ENCODE measurements at places on chromosomes 3 and 15.

- no peak for DNase-seq
Measured at GRCh38 chr3:187385296-187385695, 17.1 kb downstream of the RTP4 start.

DNA sequence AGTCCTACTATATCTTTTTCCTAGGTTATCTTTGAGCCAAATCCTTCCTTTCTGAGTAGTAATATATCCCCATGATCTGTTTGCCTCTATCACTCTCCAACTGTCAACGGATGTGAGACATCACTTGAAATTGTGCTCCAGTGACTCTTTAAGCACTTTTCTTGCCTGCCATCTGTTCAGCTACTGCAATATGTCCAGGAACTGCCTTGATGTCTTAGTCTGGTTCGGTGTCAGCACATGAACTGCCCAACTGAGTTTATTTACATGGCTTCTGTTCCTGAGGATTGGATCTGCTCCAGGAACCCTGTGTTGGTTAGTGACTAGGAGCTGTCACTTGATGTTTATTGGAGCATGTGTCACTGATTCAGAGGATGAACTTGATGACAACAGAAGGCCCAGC is 116.5 kb downstream of the SLC9A9 start:
- no peak for DNase-seq

- no peak for DNase-seq
Measured at GRCh38 chr3:15409774-15410173, 17.6 kb downstream of the METTL6 start.

- DNase-seq: no peak
Measured at GRCh38 chr3:23341147-23341838, 138.2 kb downstream of the UBE2E2 start.

DNA sequence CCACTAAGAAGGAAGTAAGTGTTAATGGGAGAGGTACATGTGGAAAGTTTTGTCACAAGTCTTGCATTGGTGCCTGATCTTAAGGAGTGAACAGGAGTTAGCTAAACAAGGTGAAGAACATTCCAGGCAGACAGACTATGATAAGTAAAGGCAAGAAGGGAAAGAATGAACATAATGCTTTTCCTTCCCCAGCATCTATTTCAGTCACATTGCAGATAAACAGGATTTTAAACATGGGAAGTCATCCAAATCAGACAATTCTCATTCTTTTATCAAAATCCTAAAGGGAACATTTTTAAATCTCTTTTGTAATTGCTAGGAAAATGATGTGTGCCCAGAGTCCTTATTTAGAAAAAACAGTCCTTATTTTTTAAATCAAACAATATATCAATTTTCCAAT is 424.6 kb downstream of the FGF12 start:
- no peak for DNase-seq

GRCh38 chr15:89419370-89419984 is 76.9 kb downstream of the RHCG start:
- no peak for DNase-seq

- peak; percentile 46 for DNase-seq
Measured at GRCh38 chr15:78077053-78077870, at the start of gene TBC1D2B. TSS of gene TBC1D2B (minus strand) at chr15:78077711. CDS start at chr15:78077652, 59 bp downstream.

DNA sequence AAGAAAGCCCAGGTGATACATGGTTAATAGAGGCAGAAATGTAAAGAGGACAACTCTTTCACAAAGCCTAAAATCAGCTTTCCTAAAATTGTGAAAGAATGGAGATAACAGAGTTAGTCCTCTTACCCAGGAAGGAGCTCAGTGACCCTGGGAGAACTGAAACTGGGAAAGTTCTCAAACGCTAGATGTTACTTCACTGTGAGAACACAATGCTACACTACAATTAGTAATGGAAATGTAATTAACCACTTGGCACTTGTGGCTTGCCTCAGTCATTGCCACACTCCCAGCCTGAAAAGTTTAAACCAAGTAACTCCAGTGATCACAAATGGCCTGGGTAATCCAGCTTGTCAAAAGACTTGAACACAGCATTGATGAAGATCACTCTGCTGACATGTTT is 102.7 kb upstream of the FGF7 start:
- DNase-seq: no peak

GRCh38 chr15:31330111-31330785 is 3.6 kb downstream of the KLF13 start:
- DNase-seq: no peak

DNA sequence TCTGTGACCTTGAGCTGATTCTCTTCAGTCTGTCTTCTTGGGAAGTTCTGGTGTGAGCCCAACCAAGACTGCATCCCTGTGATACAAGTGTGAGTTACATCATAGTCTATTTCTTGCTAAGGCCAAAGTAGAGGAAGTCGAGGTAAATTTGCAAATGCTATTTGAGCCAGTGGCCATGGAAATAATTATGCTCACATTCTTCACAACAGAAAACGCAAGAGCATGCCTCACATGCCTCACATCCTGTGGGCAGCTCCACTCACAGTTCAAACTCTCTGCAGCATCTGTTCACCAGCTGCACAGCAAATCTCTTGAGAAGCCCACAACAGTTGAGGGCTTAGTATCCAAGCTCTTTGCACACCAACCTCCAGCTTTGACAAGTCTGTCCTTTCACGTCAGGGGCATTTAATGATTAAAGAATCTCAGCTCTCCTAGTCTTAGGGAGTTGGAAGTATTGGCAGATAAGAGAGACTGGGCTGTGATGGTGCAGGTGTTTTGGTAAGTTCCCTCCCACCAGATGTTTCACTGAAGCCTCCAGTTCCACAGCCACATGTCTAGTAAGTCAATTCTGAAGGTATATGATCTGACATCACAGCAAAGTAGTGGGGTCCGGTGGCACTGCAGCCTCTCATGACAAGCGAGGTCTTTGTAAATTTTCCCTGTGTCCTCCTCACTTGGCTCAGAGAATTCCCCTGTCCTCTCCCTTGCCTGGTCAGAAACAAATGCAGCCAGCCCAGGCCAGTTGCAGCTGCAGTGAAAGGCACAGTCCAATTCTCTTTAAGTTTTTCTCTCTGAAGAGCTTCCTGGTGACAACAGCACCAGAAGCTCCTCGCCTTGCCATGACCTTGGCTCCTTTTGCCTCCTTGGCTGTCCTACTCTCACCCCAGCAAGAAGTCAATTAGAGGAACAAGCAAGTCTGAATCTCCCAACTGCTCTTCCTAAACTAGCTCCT is 166.1 kb downstream of the SSR3 start:
- no peak for DNase-seq

DNA sequence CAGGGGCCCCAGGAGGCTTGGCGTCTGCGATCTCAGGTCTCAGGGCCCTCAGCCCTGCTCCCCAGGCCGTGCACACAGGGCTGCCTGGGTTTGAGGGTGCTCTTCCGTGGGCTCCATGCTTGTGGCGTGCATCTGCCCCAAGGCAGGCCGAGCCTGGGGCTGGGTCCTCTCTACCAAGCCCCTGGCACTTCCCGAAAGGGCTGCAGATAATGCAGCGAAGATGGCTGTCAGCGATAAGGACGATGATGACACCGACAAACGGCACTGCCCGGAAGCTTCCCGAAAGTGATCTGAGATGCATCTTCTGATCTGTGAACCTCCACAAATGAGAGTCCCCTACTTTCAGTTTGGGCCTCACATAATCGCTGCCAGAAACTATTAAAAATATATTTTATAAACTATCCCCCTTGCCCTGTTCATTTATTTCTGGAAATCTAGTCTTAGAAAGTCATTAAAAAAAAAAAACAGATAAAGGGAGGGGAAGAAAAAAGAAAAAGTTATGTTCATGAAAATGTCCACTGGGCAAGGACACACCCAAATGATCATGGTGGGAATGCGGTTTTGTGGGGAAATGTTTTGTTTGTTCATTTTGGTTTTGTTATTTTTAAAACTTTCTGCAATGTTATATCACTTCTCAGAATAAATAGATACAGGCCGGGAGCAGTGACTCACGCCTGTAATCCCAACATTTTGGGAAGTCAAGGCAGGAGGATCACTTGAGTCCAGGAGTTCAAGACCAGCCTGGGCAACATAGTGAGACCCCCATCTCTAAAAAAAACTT is 51.5 kb downstream of the RPN1 start:
- no peak for DNase-seq

GRCh38 chr3:122606330-122606729 is 28.9 kb downstream of the PARP15 start:
- no peak for DNase-seq

DNA sequence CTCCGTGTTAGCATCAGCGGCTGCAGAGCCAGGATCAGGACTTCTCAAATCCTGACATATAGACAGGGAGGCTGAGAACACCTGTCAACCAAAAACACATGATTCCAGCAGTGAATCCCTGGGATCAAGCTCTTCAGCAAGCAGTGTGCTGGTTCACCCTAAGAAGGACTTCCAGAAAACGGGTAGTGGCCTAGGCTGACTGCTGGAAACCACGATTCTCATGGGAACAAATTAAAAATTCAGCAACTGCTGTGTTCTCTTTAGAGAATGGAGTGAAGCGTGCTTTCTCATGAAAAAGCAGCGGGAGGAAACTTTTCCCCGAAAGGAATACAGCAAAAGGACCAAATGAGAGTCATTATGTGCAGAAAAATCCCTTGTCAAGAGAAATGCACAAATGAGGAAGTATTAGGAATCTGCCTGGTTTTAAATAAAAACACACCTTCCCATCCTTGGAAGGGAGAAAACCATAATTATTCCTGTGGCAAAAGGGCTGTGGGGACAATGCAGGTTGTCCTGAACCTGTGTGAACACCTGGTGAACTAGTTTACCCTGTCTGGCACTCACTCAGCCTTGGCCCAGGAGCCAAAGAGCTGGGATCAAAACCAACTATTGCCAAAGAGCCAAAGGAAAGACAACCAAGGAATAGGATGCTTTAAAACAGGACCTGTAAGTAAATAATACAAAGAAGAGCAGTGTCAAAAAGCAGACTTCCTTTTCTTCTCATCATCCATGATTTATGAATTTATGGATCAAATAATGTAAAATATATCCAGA is 13.4 kb downstream of the IL12A start:
- no peak for DNase-seq

- DNase-seq: no peak
Measured at GRCh38 chr3:48038971-48039481, 22.8 kb upstream of the MAP4 start.

- DNase-seq: no peak
Measured at GRCh38 chr3:149619136-149619535, 38.7 kb downstream of the WWTR1 start.

DNA sequence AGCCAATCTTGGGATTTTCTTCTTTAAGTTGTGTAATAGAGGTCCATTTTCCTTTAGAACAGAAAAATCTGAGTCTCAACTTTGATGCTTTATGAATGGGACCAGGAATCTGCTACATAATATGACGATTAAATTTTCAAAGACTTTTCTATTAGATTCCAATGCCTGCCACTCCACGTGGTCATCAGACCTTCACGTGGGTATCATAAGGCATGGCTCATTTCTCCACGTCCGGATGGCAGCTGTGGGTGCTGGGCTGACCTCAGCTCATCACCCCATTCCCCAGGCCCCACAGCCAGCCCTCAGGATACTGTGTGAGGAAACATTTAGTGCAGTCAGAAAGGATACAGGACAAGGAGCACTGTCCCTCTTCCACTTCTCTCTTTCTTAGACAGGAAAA is 159.7 kb downstream of the SEMA6D start:
- DNase-seq: no peak

DNA sequence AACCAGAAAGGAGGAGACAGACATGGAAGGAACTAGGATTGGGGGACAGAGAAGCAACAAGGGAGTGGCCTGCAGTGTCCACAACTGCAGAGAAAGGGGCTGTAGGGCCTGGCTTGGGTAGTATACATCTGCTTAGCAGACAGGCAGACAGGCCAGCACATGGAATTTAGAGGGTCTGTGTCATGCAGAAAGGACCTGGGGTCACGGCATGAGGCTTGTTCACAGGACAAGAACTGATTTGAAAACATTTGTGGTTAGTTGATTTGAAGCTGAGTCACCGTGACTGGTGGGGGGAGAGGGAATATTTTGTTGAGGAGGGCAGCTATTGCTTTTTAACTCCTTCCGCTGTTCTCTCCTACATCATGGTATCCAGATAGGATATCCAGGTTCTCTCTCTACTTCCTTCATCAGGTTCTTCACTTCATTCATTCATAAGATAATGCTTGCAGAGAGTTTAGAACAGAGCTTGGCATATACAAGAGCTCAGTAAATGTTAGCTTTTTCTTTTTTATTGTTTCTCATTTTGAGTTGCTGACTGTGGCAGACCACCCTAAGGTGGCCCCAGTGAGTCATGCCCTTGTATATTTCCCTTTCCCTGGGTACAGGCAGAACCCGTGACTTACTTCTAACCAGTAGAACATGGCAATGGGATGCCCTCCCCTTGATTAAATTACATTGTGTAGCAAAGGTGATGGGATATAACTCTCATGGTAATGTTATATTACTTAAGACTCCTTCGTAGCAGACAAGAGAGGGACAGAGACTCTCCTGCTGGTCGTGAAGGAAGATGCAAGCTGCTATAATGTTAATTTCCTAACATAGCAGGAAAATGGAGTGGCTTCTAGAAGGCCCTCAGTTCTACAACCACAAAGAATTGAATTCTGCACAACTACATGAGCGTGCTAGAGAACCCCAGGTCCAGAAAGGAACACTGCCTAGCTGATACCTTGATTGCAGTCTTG is 95.0 kb upstream of the NMNAT3 start:
- DNase-seq: no peak

GRCh38 chr3:105533960-105534359 is 167.3 kb downstream of the ALCAM start:
- DNase-seq: no peak

GRCh38 chr3:30641416-30642251 is 35.2 kb downstream of the TGFBR2 start:
- no peak for DNase-seq

DNA sequence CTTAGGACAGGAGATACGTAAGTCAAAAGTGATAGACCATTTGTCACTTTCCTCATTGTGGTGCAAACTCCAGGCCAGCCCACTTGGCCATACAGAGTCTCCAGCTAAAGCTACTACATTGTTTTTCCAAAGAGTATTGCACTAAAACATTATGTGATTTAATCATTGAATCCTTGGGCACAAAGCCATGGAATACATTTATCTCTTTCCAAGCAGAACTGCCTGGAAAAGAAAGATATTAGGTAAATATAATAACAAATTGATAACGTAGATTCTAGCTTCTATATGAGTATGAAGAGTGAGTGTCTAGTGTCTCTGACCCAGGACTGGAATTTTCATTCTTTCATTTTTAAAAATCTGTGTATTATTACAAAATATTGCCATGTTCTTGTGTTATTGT is 863.7 kb upstream of the SEMA6D start:
- no peak for DNase-seq

DNA sequence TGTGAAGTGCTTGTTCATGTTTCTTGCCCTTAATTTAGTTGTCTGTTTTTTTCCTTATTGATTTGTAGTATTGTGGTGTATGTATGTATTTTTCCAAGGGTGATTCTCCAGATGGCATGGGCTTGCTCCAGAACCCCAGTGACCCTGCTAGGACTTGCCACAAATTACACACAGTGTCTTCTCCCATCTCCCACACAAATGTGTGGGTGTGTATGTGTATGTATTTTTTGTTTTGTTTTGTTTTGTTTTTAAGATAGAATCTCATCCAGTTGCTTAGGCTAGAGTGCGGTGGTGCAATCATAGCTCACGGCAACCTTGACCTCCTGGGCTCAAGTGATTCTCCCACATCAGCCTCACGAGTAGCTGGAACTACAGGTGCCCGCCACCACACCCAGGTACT is 36.2 kb upstream of the ARID3B start:
- no peak for DNase-seq

GRCh38 chr15:39851500-39852092 is 68.5 kb downstream of the GPR176 start:
- no peak for DNase-seq
